Brain (organoid and tissue), 16 donors: ENCODE measurements at places on chromosomes 3 and 15.

DNA sequence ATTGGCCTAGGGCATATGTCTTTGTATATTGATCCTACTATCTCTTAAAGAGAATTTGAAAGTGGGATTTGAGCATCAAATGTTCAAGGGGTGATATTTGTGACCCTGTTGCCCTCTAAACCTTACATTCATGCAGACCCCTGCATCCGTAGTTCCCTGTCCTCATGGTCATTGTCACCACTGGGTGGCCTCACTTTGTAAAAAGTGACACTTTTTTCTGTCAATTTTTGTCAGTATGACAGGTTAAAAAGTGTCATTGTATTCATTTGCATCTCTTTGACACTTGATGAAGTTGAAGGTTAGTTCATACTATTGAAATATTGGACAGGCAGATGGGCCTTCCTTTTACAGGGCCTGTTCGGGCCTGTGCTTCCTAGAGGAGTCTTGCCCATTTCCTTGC lies 12.3 kb upstream of the KLF15 start:
- DNase-seq: no peak

DNA sequence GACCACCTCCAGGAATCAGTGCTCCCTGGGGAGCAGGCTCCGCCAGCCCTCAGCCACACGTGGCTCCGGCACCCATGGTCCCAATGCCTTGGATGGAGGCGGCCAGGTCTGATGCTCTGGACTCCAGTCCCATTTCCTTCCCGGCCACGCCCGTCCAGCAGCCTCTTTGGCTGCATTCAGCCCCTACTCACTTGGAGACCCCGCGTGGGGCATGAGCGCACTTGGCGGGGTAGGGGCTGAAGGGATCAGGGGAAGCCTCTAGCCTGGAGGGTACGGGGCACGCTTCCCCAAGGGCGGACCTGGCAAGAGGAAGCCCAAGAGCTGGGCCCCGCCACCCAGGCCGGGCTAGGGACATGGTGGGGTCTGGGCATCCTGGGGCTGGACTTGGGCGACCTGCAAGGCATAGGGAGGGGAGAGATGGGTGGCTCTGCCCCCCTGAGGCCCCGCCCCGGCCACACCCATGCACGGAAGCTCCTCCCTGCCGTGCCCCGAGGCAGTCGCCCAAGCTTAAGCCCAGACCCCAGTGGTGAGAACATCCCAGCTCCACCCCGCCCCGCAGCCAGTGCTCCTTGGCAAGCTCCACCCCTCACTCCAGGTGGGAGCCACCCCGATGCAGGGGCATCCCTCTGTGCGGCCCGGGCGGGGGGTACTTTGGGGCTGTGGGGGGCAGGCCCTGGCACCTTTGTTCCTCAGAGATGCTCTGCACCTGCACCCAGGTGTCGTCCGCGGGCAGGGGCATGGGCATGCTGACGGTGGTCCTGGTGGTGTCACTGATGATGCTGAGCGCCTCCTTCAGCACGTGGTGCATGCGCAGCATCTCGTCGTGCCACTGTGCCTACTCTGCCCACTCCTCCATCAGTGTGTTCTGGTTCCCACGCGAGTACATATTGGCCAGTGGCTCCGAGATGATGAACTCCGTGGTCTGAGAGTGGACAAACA lies 163.5 kb downstream of the GOLGA6L4 start:
- no peak for DNase-seq

- DNase-seq: no peak
These were observed 42.5 kb upstream of the SPTSSB start for GRCh38 chr3:161413855-161414210.

- DNase-seq: no peak
These were observed 1045.9 kb downstream of the MCTP2 start for GRCh38 chr15:95277266-95277665.

- DNase-seq: no peak
These were observed 168.7 kb upstream of the TMCO5A start for GRCh38 chr15:37765786-37766185.

DNA sequence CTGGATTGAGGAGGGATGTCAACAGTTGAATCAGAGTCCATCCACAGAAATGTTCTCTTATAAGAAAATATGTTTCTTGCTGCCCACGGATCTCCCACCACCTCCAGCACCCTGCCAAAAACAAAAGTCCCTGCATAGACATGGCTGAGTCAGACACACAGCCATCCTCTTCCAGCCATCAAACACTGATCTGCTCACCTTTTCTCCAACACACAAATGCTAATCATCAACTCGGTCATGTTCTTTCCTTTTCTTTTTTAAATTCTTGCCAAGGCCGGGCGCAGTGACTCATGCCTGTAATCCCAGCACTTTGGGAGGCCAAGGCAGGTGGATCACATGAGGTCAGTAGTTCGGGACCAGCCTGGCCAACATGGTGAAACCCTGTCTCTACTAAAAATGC lies 110.7 kb upstream of the IL12A start:
- DNase-seq: no peak

DNA sequence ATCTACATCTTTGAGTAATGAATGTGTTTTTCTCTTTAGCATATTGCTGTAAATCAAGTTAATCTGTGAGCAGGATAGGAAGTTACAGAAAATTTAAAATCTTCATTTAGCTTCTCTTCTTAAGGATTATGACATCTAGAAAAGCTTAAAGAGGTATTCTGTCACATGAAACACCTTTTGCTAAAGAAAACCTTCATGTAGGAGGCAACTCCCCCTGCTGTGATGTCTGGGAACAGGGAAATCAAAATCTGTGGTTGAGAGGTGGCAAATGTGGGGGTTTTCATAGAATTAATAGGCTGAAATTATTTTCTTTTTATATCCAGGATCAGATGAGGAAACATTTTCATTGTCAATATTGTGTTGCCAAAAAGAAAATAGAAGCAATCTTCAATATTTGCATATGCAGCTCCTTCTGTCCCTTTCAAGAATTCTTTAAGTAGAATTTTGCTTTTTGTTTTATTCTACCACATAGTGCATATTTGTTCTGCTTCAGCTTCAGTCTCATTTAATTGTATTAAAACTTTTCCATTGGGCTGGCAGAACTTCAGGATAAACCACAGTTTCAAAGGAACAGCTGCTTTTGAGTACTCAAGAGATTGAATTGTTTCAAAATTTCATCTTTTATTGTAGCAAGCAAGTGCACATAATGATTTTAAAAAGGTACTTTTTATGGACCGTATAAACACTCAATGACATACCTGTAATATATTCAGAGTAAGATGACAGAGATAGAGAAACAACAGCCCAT lies 128.4 kb downstream of the RAP2B start:
- peak; percentile 37 for DNase-seq

GRCh38 chr3:135678386-135678785 lies 287.1 kb upstream of the PPP2R3A start:
- no peak for DNase-seq

GRCh38 chr3:172702256-172702655 lies 8.6 kb downstream of the NCEH1 start:
- DNase-seq: no peak

- no peak for DNase-seq
These were observed 5.7 kb downstream of the MAN2C1 start for GRCh38 chr15:75362642-75363249.

- no peak for DNase-seq
These were observed 129.9 kb upstream of the OSTN start for GRCh38 chr3:191068946-191069813.

GRCh38 chr3:133452641-133453319 lies 52.9 kb downstream of the BFSP2 start:
- DNase-seq: peak; percentile 39

DNA sequence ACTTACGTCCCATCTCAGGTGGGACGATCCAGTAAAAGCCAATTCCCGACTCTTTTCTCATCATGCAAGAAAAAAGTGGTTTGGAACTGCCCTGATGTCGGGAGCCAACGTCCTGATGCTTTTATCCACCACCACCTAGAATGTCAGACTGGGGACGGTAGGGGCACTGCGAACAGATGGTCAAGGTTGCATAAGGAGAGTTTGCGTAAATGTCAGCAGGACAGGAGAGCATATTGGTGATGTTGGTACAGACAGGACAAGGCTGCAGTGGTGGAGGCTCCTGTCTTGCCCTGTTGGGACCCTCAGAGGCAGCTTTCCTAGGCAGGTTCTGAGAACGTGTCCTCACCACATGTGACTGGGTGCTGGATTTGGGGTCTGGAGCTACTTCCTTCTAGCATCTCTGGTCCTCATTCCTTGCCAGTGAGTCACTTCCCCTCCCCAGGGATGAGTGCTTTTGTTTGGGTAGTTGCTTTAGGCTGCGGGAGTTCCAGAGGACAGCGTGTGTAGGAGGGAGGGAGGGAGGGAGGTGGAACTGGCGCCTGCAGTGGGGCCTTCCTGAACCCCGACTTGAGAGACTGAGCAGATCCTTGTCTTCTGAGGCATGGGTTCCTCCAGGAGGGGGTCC lies 21.0 kb downstream of the THSD4 start:
- no peak for DNase-seq

- peak; percentile 31 for DNase-seq
These were observed 3.3 kb downstream of the SCAMP2 start for GRCh38 chr15:74869726-74870407.

DNA sequence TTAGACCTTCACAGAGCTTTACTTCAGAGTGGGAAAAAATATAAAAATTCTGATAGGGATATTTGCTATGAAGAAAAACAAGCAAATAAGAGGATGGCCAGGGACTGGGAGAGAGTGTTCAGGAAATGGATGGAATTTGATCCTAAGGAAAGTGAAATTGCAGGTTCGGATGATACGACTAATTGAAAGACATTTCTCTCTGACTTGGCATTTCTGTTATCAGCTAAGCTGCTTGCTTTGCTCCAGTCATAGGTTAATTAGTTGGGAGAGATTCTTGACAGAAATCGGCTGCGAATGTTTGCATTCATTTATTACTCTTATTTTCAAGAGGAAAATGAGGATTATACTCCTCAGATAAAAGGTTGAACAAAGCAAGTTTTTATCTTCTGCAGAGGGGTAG lies 808.7 kb upstream of the NECTIN3 start:
- peak; percentile 13 for DNase-seq

- no peak for DNase-seq
These were observed 53.1 kb upstream of the PRR23E start for GRCh38 chr3:127139601-127140500.
